Aorta (tissue), 5 donors: ENCODE measurements at places on chromosomes 1 and 21.

DNA sequence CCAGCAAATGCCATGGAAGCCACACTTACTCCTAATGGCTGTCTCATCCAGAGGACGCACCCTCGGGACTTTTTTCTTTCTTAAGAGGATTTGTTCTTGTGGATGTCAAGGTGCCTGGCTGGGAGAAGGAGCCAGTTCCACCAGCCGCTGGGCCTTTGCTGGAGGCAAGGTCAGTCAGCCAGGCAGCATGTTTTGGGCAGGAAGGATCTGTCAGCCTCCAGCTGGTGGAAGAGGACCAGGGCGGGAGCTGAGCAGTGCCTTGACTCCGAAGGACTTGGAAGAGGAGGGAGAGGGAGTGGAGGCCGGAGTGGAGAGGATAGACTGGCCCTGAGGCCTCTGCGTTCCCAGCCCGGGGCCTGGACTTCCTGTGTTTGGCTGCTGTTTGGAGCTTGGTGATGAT is 5.7 kb downstream of the IGSF5 start:
- no peak for DNase-seq

- DNase-seq, result no peak
Observed at GRCh38 chr1:193472838-193473398, 286.5 kb upstream of the B3GALT2 start.

DNA sequence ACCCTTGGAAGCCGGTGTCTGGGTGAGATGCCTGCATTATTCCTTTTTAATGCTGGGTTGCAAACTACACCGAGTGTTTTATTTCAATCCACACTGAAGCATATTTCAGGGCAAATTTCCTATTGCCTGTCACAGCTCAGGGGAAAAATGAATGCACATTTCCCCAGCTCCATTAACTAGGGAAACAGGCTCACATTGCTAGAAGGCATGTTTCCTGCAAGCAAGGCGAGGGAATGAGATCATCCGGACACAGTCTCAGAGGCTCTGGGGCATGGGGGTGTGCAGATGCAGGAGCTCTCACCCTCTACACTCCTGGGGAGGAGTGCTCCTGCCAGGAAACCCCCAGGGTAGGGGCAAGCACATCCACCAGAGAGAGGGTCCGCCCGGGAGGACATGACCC is 24.6 kb downstream of the SYT2 start:
- no peak for DNase-seq

GRCh38 chr21:34520764-34521508 is 8.9 kb upstream of the KCNE1 start:
- peak; percentile 69 for DNase-seq

DNA sequence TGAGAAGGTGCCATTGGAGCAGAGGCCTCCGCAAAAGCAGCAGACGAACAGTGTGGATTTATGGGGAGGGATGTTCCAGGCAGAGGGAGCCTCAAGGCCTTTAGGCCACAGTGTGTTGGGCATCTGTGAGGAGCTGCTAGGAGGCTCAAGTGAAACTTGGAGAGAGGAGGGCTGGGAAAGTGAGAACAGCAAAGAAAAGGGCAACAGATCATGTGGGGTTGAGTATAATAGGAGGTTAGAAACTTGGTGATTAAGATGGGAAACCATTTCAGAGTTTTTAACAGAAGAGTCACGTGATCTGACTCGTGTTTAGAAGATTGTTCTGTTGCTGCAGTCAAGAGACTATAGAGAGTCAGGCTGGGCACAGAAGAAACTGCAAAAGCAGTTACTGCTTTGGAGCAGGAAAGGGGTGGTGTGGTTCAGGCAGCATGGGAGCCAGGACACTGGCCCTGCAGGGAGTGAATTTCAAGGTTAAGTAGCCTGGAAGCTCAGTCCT is 277.0 kb downstream of the DISC1 start:
- no peak for DNase-seq

DNA sequence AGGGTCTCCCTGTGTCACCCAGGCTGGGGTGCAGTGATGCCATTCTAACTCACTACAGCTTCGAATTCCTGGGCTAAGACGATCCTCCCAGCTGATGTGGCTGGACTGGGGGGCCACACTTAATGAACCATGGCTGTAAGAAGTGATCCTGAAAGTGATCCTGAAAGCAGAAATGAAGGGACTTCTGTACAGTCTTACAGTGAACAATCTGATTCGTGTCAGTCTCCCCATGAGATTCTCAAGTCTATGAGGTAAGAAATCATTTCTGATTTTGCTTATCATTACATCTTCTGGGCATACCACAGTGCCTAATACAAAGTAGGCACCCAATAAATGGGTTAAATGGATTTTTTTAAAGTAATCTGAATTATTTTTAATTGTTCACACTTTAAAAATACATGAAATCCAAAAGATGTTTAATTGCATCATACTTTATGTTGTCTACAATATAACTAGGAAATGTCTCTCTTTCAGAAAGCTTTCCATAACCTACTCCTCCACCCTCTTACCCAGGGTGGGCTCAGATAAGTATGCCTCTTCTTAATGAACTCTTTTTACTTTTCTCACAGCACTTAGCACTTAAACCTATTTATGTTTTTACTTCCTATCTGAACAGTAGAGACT is 21.5 kb downstream of the TUT4 start:
- DNase-seq, result no peak

DNA sequence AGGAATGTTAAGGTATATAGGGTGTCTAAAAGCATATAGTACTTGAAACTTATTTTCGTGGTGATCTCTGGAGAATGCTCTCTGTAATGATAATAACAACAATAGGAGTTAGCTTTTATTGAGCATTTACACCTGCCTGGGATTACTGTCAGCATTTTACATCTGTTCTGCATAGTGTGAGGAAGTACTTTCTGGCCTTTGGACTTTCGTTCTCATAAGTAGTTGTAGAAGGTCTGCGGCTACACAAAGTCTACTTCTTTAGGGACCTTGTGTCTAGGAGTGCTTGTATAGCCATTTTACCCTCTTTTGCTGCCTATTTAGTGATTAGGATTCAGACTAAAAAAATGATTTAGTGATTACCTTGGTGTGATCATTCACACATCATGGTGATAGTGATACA is 103.6 kb upstream of the GPR52 start:
- DNase-seq, result no peak

DNA sequence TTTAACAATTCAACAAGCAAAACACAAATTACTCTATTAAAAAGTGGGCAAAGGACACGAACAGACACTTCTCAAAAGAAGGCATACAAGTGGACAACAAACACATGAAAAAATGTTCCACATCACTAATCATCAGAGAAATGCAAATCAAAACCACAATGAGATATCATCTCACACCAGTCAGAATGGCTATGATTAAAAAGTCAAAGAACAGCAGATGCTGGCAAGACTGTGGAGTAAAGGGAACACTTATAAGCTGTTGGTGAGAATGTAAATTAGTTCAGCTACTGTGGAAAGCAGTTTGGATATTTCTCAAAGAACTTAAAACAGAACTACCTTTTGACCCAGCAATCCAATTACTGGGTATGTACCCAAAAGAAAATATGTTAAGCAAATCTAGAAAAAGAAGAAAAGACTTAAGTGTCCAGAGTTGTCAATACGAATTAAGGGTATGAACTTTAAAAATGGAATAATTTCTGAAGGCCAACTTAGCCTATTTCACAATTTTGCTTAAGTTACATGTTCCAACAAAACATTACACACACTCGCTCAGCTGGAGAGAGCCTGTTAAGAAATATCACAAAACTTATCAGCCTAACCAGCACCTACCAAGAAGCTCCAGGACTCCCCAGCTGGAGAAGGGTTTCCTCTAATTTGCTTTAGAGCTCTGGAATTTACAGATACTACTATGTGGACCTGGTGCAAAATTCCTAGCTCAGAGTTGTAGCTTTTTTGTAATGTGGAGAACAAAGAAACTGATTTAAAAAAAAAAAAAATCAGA is 232.1 kb downstream of the DUSP10 start:
- DNase-seq, result no peak

- no peak for DNase-seq
Observed at GRCh38 chr1:25731148-25731547, 68.8 kb upstream of the SELENON start.

DNA sequence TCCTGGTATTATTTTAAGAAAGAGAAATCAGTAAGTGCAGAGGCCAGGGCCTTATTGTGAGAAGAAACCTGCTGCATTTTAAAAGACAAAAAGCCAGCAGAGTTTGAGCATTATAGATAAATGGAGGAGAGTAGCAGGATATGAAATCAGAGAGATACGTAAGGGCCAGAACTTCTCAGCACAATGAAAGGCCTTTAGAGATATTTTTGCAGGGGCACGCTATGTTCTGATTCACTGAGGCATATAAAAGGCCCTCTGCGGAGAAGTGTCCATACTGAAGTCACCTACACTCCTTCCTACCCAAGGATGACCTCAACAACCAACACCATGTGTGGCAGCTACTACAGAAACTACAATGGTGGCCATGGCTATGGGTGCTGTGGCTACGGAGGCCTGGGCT is at the start of gene KRTAP6-3:
KRTAP6-3 (plus strand) TSS at position 301 of the 400 bp plus-strand sequence; CDS start at position 307, 6 bp downstream.
- no peak for DNase-seq

DNA sequence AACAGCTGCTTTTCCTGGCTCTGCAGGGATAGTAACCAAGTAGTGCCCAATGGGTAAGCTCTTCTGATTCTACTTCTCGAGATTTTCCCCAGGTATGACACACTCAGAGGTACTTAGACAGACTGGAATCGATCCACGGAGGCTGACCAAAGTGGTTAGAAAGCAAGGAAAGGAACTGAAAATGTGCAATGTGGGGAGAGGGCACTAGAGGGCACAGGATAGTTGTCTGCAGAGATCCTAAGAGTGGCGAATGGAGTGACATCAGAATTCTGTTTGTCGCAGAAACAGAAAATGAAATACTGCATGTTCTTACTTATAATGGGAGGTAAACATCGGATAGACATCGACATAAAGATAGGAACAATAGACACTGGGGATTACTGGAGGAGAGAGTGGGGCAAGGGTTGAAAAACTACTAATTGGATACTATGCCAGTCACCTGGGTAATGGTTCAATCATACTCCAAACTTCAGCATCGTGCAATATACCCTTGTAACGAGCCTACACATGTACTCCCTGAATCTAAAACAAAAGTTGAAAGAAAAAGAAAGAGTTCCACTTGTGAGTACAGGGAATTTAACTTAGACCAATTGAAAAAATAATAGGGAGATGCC is 23.3 kb downstream of the CYP2J2 start:
- DNase-seq, result no peak

DNA sequence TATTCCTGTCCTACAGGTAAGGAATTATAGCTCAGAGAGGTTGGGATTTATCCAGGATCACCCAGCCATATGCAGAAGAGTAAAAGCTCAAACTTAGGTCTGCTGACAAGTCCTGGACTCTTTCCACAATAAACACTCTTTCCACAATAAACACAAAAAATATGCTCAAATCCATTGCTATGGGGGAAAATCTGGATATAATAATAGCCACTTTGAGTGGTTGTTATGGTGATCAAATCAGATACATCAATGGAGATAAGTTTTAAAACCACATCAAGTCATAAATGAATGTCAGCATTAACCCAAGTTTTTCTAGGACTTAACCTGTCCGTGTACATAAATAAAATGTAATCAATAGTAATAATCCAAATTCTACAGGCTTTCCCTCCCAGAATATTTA is 22.3 kb upstream of the TTF2 start:
- no peak for DNase-seq
